Left ventricle myocardium inferior (tissue), 1 donor: ENCODE measurements at places on chromosomes 7 and 10.

DNA sequence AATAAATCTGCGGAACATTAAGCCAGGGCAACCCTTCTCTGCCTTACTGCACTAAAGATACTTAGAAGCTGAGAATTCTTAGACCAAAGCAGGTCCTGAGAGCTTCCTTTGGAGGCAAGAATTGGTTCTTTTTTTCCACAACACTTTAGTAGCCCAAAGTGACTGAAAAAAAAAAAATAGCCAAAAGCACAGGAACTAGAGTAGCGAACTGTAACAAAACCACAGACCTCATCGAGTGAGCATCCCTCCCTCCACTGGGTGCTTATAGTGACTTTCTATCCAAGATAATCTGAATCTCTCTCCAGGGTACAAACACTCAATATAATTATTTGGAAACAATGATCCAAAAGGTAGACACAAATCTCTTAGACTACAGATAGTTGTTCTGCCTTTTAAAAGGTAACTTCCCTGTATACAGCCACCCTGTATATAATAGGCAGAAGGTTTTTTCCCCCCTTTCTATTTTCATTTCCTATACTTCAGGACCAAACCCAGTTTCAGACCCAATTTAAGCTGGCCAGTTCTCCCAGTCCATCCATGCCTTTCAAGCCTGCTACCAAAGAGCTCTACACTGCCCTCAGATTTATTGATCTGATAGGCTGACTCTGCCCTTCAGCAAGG is 31.6 kb upstream of the KCNIP2 start:
- DNase-seq: no peak

DNA sequence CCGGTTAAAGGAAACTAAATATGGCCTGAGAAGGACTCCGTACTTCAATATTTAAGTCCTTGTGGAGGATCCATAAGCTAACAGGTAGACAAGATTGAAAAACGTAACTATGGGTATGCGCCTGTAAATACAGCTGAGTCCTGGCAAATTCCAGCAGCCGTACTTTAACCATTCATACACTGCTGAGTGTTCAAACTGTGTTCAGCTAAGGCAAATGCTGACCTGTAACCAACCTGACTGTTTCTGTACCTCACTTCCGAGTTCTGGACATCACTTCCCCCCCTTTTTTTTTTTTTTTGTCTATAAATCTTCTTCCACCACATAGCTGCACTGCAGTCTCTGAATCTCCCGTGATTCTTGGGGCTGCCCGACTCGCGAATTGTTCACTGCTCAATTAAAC is 69.1 kb downstream of the SRPK2 start:
- DNase-seq: no peak

GRCh38 chr10:115777646-115778045 is 495.4 kb downstream of the GFRA1 start:
- DNase-seq: no peak

DNA sequence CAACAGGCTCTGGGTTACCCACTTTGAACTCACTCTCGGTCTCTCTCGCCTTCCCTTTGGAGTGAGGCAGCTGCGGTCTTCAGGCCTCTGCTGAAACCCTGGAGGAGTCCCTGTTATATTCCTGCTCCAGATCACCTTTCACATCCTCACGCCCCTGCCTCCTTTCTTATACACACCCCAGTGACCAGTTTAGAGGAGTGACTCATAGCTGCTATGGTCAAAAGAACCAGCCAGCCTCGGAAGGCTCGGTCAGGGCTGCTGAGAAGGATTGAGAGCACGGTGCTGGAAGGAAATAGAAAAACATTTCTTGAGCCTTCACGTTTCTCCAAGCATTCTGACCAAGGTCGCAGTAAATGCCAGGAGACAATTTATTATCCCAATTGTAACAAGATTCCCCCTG is 28.3 kb upstream of the SVOPL start:
- no peak for DNase-seq

DNA sequence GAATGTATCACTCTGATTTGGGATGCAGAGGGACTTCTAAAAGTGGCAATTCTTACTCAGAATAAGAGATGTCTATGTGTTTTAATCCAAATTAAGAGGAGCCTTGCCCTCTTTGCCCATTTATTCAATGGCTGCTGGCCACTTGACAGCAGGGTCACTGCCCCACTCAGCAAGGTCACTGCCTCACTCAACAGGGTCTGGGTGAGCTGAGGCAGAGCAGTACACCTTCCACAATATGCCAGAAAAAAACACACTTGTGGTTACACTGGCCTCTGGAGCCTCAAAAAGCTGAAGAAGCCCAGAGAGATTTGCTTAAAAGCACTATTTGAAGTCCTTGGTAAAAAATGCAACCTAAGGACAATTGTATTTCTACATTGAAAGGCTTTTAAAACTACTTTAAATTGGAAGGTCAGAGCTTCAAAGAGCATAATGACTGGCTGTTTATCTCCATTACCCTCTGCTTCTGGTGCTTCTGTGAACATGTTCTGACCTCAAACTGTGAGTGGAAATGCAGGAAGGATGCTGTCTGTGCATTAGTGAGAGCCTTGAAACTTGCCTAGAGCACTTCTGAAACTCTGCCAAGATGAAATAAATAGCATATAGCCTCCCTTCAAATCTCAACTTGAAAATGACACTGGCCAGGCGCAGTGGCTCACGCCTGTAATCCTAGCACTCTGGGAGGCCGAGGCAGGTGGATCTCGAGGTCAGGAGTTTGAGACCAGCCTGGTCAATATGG is 35.1 kb upstream of the WIPF3 start:
- DNase-seq: no peak

GRCh38 chr10:104492329-104492940 is 138.8 kb downstream of the CFAP58 start:
- DNase-seq: peak; percentile 21

DNA sequence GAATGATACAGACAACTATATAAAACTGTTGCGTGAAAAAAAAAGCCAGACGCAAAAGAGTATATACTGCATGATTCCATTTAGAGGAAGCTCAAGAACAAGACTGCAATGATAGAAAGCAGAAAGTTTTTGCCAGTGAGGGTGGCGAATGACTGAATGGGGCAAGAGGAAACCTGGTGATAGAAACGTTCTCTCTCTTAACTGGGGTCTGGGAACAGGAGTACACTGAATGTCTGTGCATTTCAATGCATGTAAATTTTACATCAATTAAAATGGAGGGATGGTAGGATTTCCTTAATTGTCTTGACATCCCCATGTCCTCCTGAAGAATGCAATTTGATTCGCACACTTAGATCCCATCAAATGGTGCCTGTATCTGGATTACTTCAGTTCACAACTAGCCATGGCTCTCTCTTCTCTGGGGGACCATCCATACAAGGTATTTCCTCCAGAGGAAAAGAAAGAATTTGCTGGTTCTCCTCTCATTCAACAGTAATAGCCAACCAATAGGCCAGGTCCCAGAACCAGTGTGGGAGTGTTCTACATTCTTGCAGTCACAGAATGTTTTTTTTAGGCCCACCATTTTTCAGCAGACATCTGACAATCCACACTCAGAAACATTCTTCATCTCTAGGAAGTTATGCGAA is 221.0 kb upstream of the KLF14 start:
- DNase-seq: no peak
